ENCODE measurements at places on chromosomes 5 and 9. TPM values are rescaled to one million over a fixed set of nuclear protein-coding genes. Genes with fewer than 3 reads are reported as not detected.

The SCGB3A2 gene
- not detected for total RNA-seq

The SLC6A18 gene
- not detected for total RNA-seq

The PCDHGB4 gene
- 0.08 TPM for total RNA-seq

The CCNI2 gene
- total RNA-seq: 8.4 TPM

The MCTP1 gene
- total RNA-seq: not detected

The TUSC1 gene
- total RNA-seq: 0.37 TPM
